Hindlimb muscle (tissue), 1 donor: ENCODE measurements at places on chromosomes 7 and 10.

- no peak for DNase-seq
These were observed 80.3 kb downstream of the KLF6 start for GRCh38 chr10:3704565-3705325.

GRCh38 chr10:100356067-100357017 lies 9.3 kb downstream of the SCD start:
- DNase-seq, result no peak

- DNase-seq, result no peak
These were observed 420.7 kb upstream of the LRRTM3 start for GRCh38 chr10:66505003-66505657.

- DNase-seq, result no peak
These were observed 34.7 kb downstream of the ENTPD7 start for GRCh38 chr10:99693933-99694583.

DNA sequence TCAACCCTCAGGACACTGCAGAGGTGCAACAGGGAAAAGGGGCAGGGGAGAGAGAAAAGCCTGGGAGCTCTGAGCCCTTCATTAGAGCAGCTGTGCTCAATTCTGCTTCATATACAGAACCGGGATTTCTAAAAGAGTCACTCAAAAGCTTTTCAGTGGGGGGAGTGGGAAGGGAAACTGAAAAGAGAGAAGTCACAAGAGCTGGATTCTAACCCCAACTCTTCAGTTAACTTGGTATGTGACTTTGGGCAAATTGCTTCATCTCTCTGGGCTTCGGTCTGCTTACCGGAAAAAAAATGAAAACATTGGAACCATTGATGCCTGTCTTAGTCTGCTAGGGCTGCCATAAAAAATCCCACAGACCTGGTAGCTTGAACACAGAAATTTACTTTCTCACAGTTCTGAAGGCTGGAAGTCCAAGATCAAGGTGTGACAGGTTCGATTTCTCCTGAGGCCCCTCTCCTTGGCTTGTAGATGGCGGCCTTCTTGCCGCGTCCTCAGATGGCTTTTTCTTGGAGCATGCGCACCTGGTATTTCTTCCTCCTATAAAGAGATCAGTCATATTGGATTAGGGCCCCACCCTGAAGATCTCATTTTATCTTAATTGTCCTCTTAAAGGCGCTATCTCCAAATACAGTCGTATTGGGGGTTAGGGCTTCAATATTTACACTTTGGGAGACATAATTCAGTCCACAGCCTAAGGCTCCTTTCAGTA lies 118.3 kb upstream of the KMT2E start:
- DNase-seq, result no peak

DNA sequence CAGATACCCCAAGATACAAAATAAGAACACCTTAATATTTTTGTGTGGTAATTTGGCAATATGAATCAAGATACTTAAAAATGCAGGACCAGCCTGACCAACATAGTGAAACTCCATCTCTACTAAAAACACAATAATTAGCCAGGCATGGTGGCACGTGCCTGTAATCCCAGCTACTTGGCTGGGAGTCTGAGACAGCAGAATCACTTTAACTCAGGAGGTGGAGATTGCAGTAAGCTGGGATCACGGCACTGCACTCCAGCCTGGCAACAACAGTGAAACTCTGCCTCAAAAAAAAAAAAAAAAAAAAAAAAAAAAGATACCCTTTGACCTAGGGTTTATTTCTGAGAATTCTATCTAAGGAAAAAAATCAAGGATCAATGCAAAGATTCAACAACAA lies 450.7 kb downstream of the SORCS1 start:
- DNase-seq, result no peak

GRCh38 chr10:17202999-17203398 lies 1.5 kb upstream of the TRDMT1 start:
- DNase-seq, result no peak

DNA sequence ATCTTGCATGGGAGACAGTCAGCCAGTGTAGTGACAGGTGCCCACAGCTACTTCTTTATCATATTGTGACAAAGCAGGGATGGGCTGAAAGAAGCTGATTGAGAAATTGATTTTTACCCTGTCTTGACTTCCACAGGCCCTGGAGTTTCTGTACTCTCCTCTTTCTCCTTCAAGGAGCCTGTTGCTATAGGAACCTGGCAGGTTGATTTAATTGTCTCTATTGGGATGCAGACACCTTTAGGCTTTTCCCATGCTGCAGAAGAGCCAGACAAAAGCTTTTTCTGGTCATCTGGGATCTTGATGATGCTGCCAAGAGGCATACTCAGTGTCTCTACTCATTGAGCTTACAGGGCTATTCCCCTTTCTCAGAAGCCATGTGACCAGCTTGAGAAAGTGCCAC lies 754.8 kb downstream of the KCNMA1 start:
- no peak for DNase-seq

- DNase-seq, result no peak
These were observed 68.7 kb downstream of the SGMS1 start for GRCh38 chr10:50554995-50555568.

DNA sequence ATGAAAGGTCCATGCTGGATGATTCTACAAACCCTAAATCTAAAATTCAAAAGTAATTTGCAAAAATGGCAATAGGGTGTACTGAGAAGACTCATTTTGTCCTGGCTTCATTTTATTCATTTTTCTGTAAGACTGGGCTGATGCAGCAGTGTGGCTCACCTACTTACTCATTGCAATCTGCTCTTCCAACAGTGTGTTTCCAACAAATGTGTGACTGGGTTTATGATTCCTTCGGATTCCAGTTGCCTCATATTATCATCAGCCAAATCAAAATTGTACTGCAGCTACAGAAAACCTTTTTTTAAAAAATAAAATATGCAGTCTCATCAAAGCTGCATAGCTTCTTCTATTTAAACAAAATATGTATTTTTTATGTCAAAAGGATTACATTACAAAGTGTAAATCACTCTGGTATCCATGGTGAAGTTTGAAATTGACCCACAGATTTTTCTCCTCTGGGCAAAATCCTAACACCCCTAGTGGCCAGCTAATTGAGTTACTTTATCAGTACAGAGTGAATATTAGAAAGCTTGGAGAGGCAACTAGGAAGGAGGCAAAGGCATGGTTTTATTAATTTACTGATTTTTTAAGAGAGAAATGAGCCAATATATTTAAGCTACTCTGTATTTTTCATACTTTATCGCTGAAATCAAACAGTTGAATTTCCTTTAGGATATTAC lies 390.3 kb downstream of the MAGI2 start:
- DNase-seq, result no peak

DNA sequence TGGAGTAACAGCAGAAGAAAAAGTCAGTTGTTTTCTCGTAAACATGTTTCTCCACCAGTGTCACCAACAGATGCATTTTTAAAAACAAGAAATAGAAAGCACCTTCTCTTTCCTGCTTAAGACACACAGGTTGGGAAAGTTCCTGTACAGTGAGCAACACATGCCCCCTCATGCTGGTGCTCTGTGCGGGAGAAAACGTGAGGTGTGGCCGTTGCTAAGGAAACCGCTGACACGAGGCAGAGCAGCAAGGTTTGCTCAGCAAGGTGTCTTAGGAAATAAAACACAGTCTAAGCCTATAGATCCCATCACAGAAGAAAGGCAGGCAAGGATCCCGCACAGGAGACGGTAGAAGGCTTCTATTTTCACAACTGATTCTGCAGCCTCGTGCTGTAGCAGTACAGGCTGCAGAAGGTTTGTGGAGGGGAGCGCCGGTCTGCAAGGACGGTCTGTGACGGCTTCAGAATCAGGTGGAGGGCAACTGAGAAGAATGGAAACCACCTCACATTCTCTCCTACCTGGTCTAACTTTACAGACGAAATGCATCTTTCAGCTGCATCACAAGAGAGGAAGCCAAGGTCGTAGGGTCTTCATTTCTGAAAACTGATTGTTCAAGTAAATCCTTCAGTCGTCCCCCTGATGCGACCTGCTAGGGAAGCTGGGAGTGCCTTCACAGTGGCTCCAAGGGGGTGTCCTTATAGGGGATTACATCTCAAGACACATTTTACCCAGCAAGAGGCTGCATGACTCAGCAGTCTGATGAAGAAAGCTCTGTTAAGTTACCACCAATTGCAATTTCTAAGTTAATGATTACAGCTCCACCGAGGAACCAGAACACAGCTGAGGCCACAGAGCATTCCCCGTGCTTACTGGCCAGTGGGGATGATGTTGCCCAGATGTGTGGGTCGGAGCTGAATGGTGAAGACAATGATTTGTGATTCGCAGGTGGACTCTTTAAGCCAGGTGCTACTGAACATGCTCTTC lies 150.7 kb upstream of the KLF14 start:
- no peak for DNase-seq

DNA sequence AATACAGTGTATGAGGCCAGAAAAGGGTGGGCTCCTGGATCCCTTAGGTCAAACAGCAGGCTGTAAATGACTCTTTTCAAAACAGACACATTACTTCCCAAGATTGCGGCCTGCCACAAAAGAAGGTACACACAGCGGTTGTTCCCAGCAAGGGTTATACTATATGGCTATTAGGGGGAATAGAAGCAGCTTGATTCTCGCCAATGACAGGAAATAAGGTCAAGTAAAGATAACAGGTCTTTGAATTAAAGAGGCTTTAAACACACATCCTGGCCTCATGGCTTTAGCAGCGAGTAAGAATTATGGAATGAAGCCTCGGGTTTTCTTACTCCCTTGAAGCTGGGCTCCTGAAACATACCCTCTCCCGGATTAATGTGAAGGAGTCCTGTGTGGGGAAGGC lies 58.3 kb downstream of the CYP26A1 start:
- DNase-seq, result no peak

GRCh38 chr10:108208732-108209131 lies 1044.2 kb upstream of the SORCS1 start:
- DNase-seq, result no peak

DNA sequence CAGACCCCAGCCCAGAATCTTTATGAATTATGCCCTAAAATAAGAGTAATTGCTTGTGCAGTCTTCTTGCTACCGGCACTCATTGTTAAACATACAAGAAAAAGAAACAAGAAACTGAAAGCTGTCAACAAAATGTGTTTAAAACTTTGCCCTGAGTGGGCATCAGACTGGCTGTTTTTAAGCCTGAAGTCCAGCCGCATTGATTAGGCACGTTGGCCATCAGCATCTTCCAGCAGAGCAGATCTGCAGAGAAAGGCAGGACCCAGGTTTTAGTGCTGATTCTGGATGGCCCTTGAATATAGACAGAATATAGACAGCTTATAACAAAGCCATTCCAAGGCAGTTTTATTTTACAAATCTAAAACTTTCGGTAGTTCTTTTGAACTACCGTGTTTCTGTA lies 102.8 kb downstream of the POLL start:
- no peak for DNase-seq

DNA sequence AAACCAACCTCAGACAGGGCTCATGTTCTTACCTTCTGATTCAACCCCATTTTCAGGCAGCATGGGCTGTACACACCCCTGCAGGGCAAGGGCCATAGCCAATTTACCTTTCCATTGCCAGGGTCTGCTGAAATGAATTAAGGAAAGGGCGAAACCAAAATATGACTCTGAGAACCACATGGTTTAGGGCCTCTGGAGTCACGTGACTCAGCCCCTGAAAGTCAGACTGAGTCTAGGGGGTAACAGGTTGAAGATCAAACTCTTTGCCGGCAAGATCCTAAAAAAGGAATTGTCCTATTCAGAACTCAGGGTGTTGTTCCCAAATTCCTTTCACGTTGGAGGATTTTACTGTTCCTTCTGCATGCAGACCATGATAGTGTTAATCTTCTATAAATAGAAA lies 118.9 kb downstream of the RAB11FIP2 start:
- no peak for DNase-seq

DNA sequence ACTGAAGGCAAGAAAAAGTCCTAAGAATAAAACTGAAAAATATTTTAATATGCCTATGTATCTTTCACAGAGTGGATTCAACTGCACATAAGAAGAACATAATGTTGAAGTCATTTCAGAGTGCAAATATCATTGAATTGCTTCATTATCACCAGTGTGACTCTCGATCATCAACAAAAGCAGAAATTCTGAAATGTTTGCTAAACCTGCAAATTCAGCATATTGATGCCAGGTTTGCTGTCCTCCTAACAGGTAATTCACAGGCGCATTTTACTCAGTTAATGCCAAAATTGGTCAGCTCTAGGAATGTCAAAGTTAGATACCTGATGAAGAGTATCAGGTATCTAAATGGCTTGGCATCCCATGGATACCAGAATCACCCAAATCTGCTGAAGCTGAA lies 52.0 kb downstream of the GDI2 start:
- no peak for DNase-seq

DNA sequence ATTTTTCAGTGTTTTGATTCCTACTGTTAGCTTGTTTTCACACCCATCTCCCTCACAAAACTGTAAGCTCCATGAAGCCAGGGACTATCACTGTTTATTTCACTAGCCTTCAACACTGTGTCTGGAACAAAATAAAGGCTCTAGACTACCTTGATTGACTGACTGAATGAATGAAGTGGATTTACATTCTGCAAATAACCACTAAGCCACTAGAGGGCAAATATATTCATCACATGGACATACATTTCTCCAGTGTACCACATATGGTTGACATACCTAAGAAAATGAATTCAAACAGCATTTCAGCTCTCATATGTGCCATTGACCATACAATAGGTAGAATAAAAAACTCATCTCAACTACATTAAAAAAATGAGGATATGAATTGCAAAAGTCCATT lies 185.9 kb downstream of the RAB11FIP2 start:
- DNase-seq, result no peak

DNA sequence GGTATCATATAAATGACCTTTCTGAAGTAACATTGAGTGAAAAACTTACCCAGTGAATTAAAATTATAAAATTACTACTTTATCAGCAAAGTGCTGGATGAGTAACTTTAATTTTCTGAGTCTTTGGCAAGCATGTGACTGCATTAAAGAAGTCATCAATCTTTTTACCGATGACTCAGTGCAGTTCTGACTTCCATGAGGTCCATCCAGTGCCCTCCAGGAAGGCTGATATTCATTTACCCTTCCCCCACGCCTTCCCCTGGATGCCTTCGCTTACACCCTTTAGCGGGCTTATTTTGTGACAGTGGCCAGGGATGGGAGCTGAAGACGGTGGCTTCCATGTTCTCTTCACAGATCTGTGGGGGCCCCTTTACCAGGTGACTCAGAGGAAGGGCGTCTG lies 572.9 kb upstream of the PFKP start:
- DNase-seq, result no peak

DNA sequence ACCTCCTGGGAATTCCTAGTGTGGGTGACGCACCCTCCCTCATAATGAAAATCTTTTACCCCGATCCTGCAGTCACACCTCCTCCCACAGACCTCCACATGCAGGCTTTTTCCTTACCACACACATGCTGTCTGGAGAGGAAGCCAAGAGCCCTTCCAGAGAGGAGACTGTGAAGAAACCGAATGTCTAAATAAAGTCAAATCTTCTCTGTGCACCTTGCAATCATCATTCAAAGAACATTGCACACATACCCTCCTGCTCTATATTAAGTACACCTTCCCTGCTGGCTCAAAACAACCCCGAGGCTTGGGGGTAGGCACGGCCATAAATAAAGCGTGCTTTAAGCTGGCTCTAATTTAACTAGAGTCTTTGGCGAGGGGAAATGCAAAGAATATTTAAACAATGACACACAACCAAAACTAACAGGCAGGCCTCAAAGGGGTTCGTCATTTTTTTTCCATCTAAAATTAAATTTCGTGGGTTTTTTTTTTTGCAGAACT lies 34.9 kb downstream of the CALML3 start:
- no peak for DNase-seq
